NCI-H524 (cell line): ENCODE measurements at places on chromosomes 7 and 10.

DNA sequence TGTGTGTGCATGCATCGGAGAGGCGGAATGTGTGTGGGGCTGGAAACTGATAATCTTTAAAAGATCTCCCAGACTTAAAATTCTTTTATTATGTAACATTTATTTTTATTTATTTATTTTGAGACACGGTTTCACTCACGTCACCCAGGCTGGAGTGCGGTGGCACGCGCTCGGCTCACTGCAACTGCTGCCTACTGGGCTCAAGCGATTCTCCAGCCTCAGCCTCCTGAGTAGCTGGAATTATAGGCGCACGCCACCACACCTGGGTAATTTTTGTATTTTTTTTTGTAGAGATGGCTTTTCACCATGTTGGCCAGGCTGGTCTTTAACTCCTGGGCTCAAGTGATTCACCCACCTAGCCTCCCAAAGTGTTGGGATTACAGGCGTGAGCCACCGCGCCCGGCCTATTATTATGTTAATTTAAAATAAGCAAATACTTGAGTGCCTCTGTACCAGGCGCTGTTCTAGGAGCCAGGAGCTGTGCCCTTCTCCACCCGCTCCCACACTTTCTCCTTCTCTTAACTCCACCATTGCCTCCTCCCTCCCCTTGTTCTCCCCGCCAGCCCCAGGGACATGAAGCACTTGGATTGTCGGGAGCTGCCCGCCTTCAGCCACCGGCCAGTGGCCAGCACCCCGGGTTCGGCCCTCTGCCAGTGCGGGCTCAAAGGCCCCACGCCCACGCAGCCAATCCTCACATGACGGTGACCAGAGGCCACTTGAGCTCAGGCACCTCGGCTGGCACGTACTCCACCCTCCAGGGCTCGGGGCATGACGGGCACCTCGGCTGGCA is 163.6 kb downstream of the DNAJB6 start:
- DNase-seq: no peak

DNA sequence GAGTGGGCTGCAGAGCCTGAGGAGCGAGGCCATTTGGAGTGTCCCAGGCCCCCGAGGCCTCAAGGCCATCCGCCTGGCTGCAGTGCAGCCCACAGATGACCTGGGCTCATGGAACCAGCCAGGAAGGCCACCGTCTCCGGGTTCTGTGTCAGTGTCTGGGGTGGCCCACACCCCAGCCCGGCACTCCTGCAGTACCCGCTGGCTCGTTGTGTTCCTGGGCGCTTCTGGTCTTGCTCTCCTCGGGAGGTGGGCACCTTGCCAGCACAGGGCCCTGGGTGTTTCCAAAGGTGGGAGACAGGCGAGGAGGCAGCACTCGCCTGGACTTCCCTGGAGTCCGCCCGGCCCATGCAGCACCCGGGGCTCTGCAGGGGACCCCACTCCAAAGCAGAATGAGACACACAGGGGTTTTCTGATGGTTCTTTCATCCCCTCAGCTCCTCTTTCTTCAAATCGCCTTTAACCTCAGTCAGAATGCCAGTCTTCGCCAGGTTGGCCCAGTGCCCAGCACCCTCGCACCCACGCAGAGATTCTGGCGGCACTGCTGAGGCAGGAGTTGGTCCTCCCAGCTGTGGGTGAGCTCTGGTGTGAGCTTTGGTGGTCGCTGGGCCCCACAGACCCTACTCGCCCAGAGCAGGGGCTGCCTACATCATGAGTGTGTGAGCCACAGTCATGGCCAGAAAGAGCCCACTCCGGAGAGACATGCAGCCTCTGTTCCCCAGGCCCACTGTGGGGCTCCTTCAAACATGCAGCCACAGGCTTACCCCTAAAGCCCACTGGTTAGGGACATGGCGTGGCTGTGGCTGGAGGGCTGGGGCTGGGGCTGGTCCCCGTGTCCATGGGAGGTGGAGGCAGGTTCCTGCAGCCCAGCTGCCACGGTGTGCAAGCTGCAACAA is 155.7 kb downstream of the EBF3 start:
- no peak for DNase-seq

DNA sequence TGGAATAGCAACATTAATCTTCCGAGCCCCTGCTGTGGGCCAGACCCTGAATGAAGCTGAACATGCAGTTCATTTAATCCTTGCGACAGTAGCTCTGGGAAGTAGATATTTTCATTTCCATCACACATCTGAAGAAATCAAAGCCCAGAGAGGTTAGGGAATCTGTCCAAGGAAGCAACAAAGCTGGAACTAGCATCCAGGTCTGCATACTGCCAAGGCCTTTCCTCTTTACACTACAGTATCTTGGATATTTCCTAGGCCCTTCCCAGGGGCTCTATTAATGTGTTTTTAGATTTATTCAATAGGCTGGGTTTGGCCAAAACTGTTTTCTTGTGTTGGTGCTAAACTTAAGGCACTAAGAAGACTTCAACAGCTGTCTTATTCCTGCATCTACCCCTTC is 48.1 kb downstream of the FAM13C start:
- DNase-seq: no peak

- DNase-seq: peak; percentile 74
These were observed 54.3 kb downstream of the SPDYE5 start for GRCh38 chr7:75546237-75547015.

GRCh38 chr7:131471250-131472004 is 85.0 kb downstream of the PODXL start:
- no peak for DNase-seq

DNA sequence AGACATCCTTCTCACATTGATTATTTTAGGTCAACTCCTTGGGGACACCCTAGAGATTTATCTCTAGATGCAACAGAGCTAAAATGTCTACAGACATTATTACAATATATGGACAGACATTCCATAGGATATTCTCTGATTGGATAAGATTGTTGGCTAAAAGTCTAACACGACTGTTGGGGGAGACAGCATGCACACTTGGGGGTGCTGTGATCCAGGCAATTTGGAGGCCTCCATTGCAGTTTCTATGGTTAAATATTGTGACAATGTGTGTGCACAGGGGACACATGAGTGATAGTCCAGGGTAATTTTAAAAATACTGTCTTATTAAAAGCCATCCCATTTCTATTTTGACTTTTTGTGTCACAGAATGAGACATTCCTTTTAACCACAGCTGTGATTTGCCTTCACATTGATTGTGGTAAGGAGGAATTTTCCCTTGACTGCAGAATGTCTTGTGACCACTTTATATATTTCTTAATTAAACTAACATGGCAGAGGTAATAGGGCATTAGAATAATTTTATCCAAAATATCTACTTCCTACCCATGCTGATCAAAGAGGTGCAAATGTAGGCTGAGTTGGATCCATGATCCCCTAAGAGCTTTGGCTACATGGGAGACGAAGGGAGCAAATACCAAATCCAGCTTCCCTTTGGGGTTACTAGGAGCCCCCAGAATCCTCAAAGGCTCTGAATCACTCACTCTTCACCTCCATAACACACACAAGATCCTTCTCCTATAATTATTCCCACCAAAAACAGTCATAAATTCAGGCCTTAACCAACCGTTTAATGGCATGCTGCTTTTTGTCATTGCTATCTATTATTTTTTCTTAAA is 7.3 kb downstream of the TFPI2 start:
- no peak for DNase-seq

DNA sequence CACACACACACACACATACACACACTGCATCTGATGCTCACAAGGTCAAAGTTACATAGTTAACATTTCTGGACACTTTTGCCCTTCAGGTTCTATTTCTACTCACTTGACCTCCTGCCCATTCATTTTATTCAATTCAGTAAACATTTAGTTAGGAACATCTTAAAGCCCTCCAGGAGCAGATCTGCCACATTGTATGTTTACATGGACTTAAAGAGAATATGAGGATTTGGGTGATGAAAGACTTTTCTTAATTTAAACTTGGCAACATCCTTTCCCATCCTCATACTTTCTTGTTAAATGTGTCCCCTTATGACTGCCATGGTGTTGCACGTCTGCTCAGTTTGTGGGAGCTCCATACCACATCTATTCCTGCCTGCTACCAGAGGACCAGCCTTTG is 322.8 kb upstream of the BMPER start:
- no peak for DNase-seq

GRCh38 chr10:49408519-49409306 is 12.8 kb upstream of the DRGX start:
- DNase-seq: no peak

DNA sequence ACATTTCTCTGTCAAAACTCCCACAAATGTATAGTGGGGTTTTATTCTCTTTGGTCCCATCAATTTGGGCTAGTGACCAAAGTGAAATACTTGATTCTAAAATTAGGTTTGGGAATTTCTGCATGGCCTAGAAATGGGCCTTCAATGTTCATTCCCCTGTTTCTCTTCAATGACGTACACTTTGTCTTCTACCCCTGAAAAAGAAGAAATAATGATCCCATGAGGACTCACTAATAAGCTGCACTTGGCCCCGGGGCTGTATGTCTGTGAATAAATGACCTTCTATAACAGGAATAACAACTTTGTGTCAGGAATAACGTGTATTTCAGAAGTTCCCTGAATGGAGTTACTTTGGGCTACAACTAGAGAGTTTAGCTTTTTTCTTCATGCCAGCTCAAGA is 20.2 kb downstream of the OR6B1 start:
- DNase-seq: no peak

DNA sequence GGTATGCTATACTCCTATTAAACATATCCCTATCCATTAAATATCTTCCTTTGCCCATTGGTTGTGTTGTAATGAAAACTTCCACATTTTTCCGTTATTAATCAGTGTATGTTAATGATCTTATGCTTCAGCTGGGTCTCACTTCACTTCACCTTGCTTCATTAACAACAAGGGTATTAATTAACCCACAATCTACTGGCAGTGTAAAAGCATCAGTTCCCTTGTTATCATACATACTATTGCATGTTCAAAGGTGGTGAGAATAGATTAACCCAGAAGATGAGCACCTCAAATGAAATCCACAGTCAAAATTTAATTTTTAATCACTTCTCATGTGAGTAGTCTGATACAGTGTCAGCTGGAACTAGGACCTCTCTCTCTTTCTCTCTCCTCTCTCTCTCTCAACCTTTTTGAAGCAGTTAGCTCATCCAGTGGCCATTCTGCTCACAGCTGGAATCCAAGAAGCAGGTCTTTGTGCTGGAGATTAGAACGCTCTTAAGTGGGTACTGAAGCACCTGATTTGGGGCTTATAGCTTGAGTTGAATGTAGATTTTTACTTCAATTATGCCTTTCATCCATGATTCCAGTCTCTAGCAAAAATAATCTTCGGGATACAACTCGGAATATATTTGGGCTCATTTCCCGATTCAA is 172.3 kb downstream of the RAPGEF5 start:
- DNase-seq: peak; percentile 77
